ENCODE measurements at places on chromosomes 12 and 14. TPM values are rescaled to one million over a fixed set of nuclear protein-coding genes. Genes with fewer than 3 reads are reported as not detected.

Gene ZFYVE1
- 16.5 TPM for total RNA-seq

Gene GNB3
- total RNA-seq, result 0.48 TPM

GRCh38 chr14:93549595-93549994 is 118.9 kb downstream of the UNC79 start:
- no peak for DNase-seq

DNA sequence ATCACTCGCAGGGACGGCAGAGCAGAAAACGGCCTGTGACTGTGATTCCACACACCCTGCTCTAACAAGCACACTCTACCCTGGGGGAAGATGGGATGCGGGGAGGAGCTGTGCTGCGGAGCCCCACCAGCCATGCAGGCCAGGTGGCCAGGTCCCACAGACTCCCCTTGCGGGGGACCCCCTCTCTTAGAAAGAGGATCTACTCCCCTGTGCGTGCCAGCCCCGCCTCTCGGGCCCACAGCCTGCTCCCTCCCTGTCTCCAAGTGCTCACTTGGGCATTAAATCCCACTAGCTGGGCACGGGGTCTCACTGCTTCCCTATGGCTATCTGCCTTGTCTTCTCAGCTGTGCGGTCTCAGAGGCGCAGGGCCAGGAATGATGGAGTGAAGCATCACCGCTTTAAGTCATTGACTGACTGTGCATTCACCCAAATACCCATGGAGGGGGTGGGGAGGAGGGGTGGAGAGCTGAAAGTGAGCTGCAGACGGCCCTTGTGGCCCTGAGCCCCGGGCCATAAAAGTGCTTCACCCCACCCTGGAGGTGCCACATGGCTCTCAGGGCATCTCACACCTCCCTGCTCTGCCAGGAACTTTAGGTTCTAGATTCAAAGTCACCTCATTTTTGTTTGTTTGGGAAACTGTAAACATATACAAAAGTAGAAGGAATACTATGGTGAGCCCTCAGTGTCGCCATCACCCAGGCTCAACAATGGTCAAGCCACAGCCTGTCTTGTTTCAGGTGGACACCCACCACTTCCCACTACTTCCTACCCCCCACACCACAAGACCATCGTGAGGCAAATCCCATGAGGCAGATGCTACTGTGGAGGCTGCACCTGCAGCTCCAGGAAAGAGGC is 9.4 kb downstream of the STX2 start:
- no peak for DNase-seq

GRCh38 chr12:122057769-122058168 is 20.8 kb upstream of the MLXIP start:
- no peak for DNase-seq

DNA sequence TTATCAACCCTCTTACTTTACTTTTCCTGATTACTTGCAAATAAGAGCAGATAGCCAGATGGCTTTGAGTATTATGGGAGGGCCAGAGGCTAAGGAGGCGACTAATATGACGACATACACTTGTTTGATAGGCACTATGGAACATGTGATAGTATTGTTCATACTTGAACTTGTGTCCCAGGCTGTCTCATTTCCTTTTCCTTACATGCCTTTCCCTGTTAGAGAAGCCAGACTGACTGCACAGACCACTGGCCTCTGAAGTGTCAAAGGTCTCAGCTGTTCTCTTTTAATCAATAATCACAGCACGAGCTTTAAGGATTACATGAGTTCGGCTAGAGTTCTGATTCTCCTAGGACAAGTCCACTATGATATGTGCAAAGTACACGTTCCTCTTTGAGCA is 326.0 kb downstream of the PRKD1 start:
- no peak for DNase-seq

- DNase-seq, result no peak
These were observed 5.1 kb downstream of the BCL7A start for GRCh38 chr12:122026706-122027333.

Gene GUCY2C
- total RNA-seq, result not detected

Gene GPR84
- total RNA-seq, result not detected

Gene LMNTD1
- total RNA-seq, result not detected

GRCh38 chr12:124379938-124380754 is 85.3 kb downstream of the RFLNA start:
- DNase-seq, result no peak

Gene MIP
- not detected for total RNA-seq

Gene KRT6A
- total RNA-seq, result 13.2 TPM

GRCh38 chr12:131621701-131622421 is 89.0 kb upstream of the SFSWAP start:
- DNase-seq, result no peak

GRCh38 chr12:31736472-31736871 is 7.7 kb upstream of the AMN1 start:
- DNase-seq, result no peak

- DNase-seq, result no peak
These were observed 577.4 kb downstream of the MED13L start for GRCh38 chr12:115700081-115700480.

- no peak for DNase-seq
These were observed 73.4 kb downstream of the ZNF664 start for GRCh38 chr12:124046456-124046740.

DNA sequence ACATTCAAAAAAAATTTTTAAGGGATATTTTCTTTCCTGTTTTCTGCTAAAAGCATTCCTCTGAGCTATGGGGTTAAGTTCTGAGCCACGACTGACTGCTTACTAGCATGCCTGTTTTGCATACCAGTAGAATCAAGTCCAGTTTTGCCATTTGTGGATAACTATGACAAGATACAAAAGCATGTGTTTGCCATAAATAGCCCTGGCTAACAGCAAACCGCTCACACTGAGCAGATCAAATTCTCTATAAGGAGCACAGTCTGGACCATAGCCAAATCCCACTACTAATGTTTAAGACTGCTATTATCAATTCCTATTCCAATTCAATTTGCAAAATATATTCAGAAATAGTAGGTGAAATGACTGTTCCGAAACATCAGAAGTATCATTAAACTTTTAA is 3.2 kb downstream of the CFL2 start:
- DNase-seq, result no peak

GRCh38 chr12:45730348-45731189 is 1.1 kb downstream of the ARID2 start:
- DNase-seq, result no peak

Gene SH2B3
- total RNA-seq, result 40.8 TPM

DNA sequence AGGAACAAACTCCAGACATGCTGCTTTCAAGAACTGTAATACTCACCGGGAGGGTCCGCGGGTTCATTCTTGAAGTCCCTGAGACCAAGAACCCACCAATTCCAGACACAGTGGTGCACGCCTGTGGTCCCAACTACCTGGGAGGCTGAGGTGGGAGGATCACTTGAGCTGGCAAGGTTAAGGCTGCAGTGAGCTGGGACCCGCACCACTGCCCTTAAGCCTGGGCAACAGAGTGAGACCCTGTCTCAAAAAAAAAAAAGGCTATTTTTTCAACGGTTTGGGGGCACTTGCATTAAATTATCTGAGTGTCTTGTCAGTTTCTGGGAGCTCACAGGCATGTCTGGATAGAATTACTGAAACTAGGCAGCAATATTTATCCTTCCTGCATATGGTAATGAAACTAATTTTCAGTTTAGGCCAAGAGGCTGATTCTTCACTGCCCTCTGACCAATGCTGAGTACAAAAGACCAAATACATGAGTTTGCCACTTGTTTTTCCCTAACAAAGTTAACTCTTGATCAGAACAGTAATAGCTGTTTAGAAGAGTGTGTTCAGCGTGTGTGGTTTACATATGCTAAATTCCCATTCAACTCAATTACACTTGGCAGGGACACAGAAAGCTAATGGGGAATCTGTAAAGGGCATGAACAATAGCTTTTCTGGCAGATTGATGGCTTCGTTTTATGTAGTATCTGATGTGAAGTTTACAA is 65.8 kb upstream of the RASSF3 start:
- no peak for DNase-seq

- DNase-seq, result no peak
These were observed 12.4 kb downstream of the KTN1 start for GRCh38 chr14:55592436-55592835.

Gene ABCC9
- 52.6 TPM for total RNA-seq

DNA sequence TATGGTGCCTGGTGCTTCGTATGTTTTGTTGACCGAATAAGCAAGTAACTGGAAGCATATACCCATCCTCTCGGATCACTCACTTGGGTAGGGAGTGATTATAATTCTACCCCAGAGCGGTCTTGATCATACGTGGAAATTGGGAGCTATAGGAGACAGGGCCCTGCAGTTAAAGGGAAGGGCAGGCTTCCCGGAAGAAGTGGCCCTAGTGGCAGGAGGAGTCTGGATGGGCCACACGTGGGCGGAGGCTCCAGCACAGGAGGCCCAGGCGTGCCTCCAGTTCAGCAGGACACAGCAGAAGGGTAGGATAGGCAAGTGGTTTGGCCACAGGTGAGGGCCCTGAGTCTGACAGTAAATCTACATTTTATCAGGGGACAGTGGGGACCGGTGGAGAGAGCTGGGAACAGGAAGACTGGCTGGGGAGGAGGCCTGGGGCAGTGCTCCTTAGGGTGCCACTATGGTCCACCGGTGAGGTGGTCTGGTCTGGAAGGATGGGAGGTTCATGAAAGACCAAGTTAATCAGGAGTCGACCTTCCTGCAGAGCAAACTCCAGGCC is 23.5 kb upstream of the YY1 start:
- DNase-seq, result no peak

- no peak for DNase-seq
These were observed 20.2 kb upstream of the DUSP16 start for GRCh38 chr12:12582895-12583303.

DNA sequence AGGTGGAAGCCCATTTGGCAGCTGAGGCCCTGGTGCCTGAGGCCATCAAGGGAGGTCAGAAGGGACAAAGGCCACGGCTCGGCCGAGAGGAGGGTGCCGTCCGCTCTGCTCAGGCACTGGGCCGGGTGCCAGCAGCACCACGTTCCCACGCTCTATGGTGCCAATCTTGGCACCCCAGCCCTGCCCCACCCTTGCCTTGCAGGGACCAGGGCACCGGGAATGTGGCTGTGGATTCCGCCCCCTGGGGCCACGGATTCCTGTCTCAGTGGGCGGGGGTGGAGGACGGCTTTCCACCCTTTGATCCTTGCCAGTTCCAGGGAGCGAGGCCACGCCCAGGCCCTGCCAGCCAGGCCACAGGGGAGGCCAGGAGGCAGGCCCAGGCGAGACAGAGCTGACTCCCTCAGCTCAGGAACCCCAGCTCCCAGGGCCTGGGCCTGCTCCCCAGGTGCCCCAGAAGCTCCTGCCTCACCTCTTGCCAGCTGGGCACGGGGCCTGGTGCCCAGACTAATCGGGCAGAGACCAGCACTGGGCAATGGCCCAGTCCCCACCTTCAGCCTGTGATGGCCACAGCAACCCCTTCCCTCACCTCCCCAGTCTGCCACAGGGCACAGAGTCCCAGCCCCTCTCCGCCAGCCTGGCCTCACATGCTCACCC is 26.4 kb upstream of the GPR132 start:
- DNase-seq, result no peak

- no peak for DNase-seq
These were observed 97.3 kb upstream of the FRMD6 start for GRCh38 chr14:51554339-51554920.

DNA sequence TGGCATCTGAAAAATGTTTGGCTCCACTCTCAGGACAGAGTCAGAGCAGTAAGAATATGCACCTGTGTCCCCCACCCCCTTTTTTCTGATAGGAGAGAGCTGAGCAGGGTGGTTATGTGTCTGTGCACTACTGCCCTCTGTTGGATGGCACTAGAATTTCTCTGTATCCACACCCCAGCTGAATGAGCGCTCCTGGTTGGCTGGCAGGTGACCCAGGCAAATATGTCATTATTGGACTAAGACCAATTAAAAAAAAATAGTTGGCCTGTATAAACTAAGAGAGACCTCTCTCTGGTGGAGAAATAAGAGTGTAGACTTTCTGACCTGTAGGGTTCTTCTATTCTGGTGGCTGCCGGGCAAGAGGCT is 107.0 kb downstream of the PTCSC3 start:
- DNase-seq, result no peak

Gene CLEC4E
- total RNA-seq, result 37.8 TPM

DNA sequence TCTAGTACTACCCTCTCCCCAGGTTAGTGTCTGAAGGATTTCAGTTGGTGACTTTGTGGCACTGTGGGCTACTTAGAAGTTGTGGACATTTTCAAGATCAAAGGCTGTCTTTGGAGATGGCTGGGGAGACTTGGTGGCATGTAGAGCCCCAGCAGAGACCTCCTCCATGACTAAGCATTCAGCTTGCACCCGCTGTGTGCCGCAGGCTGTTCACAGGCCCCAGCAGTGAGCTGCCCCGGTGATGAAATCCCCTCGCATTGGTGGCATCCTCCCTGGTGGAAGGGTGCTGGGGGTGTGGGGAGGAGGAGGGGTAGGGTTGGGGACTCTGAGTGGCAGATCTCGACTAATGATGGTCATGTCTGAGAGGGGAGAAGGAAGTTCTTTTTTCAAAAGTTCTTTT is 173.9 kb downstream of the TSPAN9 start:
- DNase-seq, result no peak

Gene SLC10A1
- total RNA-seq, result not detected

GRCh38 chr12:30755395-30755762 is 628 bp upstream of the CAPRIN2 start:
- DNase-seq, result no peak

- no peak for DNase-seq
These were observed 338.9 kb downstream of the AEBP2 start for GRCh38 chr12:19778172-19778571.

- no peak for DNase-seq
These were observed 19.4 kb downstream of the PLCZ1 start for GRCh38 chr12:18718462-18718861.

GRCh38 chr12:20050221-20050620 is 318.1 kb upstream of the PDE3A start:
- DNase-seq, result no peak

- DNase-seq, result no peak
These were observed 78.5 kb downstream of the TMEM132D start for GRCh38 chr12:129825316-129825715.

- DNase-seq, result no peak
These were observed 7.1 kb downstream of the FOXN3 start for GRCh38 chr14:89409961-89410360.

Gene KLHL33
- total RNA-seq, result 0.12 TPM

Gene ZC2HC1C
- total RNA-seq, result 1.1 TPM

DNA sequence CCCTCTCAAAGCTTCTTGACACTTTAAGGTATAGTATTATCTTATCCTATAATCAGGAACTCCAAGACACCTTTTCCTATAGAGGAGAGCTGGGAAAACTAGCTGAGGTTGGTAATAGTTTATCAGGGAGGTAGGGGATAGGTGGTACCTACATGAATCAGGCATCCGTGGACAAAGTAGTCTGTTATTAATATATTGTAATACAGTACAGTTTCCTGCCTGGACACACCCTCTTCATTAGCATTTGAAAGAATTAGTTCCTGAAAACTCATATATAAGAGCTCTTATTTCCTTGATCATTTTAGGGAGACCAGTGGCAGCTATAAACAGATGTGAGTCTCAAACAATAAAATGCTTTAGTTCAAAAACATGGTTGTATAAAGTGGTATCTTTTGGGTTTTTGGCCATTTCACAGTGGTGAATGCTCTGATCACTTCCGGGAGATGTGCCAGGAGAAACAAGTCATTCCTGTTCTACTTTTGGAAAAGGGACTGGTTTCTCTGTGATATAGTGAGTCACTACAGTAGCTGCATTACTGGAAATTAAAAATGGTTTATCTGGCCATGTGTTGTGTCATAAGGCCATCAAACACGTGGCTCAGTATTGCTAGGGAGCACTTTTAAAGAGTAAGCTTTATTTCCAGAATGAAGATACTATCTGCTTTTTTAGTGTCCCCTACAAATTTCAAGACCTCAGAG is 98.1 kb downstream of the KLRB1 start:
- no peak for DNase-seq

Data from omental fat pad (tissue), 4 donors.